ENCODE measurements at places on chromosomes 4 and X.

GRCh38 chr4:68359508-68359907, 9.6 kb upstream of the YTHDC1 start:
- no peak for DNase-seq

- DNase-seq, result no peak
These were observed 25.6 kb downstream of the RPA4 start for GRCh38 chrX:96909291-96909690.

GRCh38 chr4:13762130-13762529, 134.6 kb upstream of the BOD1L1 start:
- no peak for DNase-seq

- DNase-seq, result no peak
These were observed 10.3 kb upstream of the SEL1L3 start for GRCh38 chr4:25872851-25873631.

GRCh38 chrX:25204182-25204581, 188.4 kb upstream of the ARX start:
- no peak for DNase-seq

GRCh38 chr4:123824524-123824923, 427.9 kb downstream of the SPRY1 start:
- no peak for DNase-seq

DNA sequence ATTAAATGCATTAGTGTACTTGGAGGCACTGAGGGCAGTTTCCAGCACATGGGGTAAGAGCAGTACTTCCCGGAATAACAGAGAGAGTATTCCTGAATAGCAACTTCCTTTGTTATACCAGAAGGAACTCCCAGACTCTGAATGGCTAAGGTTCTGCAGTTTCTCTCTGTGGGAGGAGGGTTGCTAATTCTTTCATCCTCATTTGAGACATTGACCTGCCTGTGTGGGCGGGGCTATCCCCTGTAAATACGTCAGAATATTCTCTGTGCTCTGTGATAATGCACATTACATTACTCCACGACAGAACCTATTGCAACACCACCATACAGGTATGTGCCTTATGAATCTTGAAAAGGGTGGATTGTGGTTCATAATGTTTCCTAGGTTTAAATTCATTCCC, 52.7 kb downstream of the SPINK2 start:
- DNase-seq, result no peak

GRCh38 chr4:105461221-105461620, 12.6 kb downstream of the PPA2 start:
- DNase-seq, result no peak

GRCh38 chr4:158122501-158122900, 50.3 kb downstream of the GASK1B start:
- DNase-seq, result no peak

DNA sequence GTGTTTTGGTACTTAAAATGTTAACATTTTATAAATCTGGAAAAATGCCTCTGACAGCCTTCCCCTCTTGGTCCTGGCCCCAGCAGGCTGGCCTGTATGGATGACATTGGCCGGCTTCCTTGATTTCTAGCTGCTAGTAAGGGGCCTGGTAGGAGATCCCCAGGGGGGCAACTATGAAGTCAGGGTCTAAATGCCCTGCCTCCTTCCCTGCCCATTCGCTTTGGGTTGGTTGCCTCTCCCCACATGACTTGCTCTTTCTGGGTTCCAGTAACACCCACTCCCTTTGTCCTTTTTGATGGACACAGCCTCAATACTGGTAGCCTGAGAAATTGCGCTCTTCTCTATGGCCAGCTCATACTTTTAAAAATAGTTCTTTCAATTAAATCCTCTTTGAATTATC, 78.0 kb upstream of the MAD2L1 start:
- no peak for DNase-seq

GRCh38 chr4:4323705-4324534, 33.9 kb downstream of the ZBTB49 start:
- DNase-seq, result no peak

DNA sequence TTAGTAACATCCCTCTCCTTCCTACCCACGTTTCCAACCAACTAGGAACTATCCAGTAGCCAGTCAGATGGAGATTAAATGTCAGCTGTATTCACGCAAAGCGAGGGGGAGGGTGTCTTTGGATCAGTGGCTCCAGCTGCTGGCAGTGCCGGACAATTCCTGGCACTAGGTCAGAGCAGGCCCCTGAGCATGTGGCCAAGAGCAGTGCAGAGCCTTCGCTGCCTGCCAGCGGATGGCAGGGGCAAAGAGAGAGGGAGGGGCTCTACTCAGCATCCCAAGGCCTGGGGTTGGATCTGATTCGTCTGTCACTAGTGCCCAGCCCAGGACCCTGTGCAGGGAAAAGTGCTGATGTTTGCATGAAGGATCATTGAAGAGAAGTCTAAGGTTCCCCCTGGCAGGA, 28.7 kb upstream of the JAKMIP1 start:
- no peak for DNase-seq

- DNase-seq, result no peak
These were observed 51.9 kb upstream of the DHRSX start for GRCh38 chrX:2552621-2553201.

- DNase-seq, result no peak
These were observed 190.7 kb upstream of the FAM241A start for GRCh38 chr4:111954550-111954949.

- DNase-seq, result no peak
These were observed 21.2 kb downstream of the PPAT start for GRCh38 chr4:56414135-56414670.

GRCh38 chr4:38001927-38002326, 41.7 kb downstream of the PTTG2 start:
- no peak for DNase-seq

DNA sequence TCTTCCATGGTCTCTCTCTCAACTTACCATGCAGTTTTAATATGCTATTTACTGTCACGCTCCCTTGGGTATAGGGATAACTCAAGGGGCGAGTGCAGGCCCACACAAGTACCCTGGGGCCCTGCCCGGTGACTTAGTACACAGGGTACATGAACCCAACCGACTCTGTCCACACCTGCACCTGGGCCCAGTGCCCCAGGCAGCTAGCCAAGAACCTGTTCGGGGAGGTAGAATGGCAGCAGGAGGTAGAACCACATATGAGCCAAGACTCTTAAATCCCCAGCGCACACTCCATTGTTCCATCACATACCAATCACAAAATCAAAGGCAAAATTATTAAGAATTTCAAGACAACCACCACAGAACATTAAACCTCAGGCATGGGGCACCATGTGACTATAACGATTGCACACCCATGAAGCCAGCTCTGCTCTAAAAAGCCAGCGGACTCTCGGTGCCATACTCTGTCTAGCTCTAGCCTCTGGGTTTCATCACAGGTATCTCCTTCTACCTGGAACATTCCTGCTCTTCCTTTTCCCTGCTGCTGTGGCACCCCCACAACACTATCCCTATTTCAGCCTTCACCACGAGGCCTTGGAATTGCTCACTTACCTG, 14.6 kb downstream of the PHF8 start:
- DNase-seq, result no peak

DNA sequence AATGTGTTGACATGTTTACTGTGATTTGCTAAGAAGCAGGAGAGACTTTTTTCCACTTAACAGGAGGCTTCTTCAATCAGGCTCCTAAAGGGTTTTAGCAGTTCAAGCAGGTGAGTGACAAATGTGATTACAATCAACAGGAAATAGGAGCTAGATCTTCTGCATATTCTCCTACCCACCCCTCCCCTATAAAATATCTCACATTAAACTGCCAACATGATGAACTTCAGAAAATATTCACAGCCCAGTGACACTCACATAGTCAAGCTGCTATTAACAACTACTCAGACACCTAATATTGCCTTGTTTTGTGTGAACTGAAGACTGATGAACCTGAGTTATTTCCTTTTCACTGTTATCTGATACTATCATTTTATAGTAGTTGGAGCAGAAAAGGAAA, 55.9 kb upstream of the ANTXR2 start:
- no peak for DNase-seq

- DNase-seq, result no peak
These were observed 163.4 kb downstream of the PTTG2 start for GRCh38 chr4:38123555-38123954.

GRCh38 chrX:30590368-30590767, 12.8 kb upstream of the TASL start:
- DNase-seq, result no peak

DNA sequence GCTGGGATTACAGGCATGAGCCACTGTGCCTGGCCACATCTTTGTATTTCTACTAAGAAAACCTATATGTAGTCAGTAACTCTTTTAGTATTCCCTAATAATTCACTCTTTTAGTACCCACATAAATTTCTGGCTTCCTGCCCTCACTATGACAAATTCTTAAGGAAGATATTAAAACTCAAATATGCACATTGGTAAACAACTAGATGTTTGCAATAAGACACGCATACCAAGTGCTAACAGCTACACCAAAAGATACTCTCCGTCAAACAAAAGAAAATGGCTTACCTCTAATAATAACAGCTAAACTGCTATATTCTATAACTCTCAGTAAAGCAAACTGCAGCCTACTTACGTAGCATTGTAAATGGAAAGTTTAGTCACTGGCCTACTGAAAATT, 6.3 kb downstream of the UBA6 start:
- DNase-seq, result no peak

GRCh38 chr4:16122308-16122711, 38.5 kb upstream of the PROM1 start:
- DNase-seq, result no peak

DNA sequence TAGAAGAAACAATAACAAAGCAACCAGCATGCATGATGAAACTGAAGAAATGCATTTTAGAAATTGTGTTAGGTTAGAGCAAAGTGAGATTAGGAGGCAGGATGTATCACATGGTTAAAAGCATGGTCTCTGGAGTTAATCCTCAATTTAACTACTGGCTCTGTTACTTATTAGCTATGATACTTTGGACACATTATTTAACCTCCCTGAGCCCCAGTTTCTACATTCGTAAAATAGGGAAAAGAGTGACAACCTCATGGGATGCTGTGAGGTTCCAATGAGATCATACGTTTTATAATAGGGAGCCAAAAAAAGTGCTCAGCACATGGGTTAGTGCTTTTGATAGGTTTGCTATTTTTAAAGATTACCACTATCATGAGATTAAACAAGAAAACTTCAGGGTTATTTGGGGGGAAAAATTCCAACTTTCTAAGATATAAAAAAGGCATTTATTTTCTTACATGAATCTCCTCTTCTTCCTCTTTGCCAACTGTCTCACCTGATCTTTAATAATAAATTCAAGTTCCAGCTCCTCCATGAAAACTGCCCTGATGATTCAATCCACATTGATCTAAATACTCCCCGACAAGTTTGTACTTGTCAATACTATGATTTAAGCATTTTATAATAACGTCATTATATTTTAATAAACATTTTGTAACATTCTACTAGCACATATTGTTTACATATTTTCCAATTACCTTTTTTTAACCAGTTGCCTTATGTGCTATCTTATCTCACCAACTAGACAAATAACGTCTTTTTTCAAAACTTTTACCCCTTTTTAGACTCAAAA, 4.6 kb downstream of the SEC31A start:
- no peak for DNase-seq

- no peak for DNase-seq
These were observed 7.4 kb downstream of the WDR44 start for GRCh38 chrX:118353081-118353850.

DNA sequence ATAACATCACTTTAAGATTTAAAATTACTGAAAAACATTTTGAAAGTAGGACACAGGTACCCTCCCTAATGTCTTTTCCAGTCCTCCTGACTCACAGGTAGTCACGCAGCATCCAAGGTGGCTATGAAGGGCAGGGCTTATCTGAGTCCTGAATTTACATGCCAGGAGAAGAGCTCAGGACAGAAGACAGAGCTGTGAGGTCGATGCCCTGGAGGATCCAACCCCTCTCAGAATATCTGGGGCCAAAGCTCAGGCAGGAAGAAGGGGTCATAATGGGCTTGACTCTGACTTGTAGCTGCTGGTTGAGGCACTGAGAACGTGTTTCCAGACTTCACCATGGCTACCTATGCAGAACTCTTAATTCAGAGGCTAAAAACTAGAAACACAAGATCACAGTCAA, 177.5 kb downstream of the AASDH start:
- DNase-seq, result no peak

GRCh38 chr4:3742610-3743009, 23.6 kb upstream of the ADRA2C start:
- DNase-seq, result no peak

- DNase-seq, result no peak
These were observed 105.9 kb upstream of the SLC7A11 start for GRCh38 chr4:138348055-138348454.

GRCh38 chr4:70873216-70873615, 29.0 kb upstream of the MOB1B start:
- DNase-seq, result no peak

DNA sequence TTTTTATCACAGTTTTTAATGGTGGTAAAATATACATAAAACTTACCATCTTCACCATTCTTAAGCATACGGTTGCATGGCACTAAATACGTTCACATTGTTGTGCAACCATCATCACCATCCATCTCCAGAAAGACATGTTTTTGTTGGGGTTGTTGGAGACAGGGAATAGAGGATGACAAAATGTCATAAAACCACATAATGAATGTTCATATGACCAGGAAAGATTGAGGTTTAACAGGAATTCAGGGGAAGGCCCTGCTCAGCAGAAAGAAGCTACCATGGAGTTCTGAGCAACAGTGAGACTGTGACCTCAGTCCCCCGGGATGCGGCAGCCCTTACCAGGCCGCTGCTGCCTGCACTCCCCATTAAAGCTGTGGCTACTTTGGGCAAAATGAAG, 63.9 kb upstream of the TRIM2 start:
- no peak for DNase-seq

GRCh38 chr4:8279321-8280157, 10.0 kb downstream of the HTRA3 start:
- DNase-seq, result no peak

DNA sequence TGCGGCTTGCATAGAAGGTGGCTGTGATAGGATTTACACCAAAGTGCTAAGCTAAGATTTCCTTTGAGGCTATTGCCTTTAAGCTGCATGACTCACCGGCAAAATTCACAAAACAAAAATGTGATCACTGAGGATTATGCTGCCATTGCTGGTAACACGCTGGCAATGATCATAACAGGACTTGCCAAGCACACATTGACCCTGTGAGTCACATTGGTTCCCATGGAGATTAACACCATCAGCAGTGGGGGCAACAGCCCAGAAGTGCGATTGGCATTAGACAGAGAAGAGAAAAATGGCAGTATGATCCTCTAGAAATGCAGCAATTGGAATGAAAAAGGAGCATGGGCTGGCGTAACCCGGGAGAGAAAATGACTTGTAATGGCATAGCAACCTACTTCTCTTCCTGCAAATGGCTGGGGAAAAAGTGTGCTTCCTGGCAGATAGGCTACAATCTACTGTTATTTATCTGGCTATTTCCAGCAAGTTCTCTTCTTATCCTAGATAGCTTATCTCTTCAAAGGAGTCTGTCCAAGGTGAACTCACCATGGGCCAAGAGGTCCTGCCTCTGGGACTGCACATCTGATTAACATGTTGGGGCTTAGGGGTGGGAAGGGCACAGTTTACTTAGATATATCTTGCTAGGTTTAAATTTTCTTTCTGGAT, 314.2 kb upstream of the IGFBP7 start:
- DNase-seq, result no peak

GRCh38 chrX:111164728-111165127, 68.7 kb downstream of the PAK3 start:
- DNase-seq, result no peak

- peak; percentile 60 for DNase-seq
These were observed 53.4 kb downstream of the IRF2 start for GRCh38 chr4:184420881-184421416.

GRCh38 chr4:158458271-158458895, 63.3 kb upstream of the RXFP1 start:
- DNase-seq, result no peak

Data from GM12864 (cell line).